ENCODE measurements at places on chromosomes 1 and 21.
A peak's percentile ranks its signal among the peaks of the same experiment; 100 is the strongest.

GRCh38 chr1:77900687-77901293, 12.4 kb downstream of the NEXN start:
- DNase-seq, result peak; percentile 53

- no peak for DNase-seq
These were observed 1.0 kb upstream of the LRRC38 start for GRCh38 chr1:13514821-13515220.

DNA sequence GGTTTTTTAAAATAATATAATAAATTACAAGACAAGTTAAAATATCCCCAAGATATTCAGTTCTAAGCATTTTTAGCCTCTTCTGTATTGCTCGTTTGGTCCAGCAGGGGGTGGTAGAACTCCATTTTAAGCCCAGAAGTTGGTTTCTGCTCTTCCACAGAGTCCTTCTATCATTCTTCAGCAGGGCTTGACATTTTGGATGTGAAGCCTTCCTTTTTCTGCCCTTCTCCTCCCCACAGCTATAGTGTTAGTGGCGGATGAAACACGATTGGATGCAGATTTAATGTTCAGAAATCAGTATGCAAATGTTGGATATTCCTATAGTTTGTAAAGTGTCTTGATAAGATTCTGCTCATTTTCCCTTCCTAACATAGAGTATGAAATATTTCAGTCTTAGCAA, 1.4 kb downstream of the NCAM2 start:
- no peak for DNase-seq

DNA sequence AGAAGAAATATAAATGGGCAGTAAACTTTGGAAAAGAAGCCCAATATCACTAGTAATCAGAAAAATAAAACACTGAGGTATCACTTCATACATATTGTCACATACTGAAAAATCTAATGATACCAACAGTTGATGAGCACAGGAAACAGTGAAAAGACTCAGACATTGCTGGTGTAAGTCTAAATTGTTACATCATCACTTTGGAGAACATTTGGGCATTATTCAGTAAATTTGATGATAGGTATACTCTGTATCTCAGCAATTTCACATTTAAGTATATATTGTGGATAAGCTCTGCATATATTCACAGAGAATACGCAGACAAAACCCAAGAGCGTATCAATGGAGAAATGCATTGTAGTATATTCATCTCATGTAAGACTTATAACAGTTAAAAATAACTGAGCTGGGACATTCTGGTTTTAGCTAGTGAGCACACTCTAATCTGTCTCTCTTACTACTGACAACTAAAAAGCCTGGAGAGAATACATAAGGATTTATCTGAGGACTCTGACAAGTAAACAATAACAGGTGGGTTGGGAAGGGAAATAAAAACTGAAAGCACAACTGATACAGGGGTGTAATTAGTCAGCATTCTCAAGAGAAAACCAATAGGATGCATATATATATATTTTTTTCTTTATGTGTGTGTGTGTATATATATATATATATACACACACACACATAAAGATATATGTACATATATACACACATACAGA, 212.7 kb upstream of the JUN start:
- DNase-seq, result no peak

- no peak for DNase-seq
These were observed 25.3 kb downstream of the FAAP20 start for GRCh38 chr1:2169200-2169836.

- DNase-seq, result no peak
These were observed 1.3 kb downstream of the JAM2 start for GRCh38 chr21:25640202-25640942.

DNA sequence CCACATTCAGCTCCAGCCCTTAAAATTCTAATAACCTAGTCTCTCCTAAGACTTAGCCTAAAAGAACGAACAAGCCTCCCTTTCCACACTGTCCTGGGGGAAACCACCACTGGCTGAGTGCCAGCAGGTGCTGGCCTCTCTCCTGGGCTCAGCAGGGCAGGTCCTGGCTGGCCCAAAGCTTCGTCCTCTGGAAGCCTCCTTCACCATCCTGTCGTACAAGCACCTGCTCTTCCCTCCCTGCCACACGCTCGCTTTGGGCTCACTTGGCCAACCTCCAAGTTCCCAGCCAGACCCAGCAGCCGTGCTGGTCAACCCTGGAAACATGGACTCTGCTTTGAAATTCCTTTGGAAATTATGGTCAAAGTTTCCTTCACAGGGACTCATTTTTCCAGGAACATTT, 58.2 kb upstream of the SLC25A33 start:
- DNase-seq, result no peak

DNA sequence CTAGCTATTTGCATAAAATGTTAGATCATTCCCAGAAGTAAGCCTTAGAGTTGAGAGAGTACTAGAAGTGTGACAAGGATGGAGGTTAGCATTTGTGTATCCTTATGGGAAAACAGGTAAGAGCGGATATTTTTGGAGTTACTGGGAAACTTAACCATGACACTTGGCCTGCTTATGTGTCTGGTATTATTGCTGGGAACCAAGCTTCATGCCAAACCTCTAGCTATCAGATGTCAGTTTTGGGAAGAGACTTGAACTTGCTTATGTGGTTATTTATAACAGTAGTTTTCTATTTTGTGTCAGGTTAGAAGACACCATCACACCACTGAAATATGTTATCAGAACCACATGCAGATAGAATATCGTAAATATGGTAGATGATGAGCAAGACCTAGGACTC, 230.3 kb upstream of the SGIP1 start:
- DNase-seq, result no peak

GRCh38 chr1:47710329-47711071, 272.7 kb downstream of the FOXD2 start:
- peak; percentile 28 for DNase-seq

DNA sequence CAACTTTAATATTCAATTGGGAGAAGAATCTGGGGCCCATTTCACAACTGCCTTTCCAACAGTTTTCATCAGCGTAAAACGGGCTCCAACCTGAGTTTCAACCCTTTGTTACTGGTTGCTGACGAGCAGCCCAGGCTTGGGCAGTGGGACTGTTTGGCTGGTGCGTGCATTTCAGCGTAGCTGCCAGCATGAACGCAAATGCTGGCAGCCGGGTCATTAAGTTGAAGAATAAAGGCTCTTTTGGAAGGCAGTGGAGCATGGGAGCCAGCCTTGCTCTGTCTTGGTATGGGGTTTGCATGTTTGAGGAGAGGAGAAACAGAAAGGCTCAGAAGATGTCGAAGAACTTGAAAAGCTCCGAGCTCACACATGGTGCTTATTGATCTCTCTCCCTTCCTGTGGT, 40.7 kb downstream of the WDR3 start:
- DNase-seq, result no peak

GRCh38 chr1:153790966-153791647, 15.9 kb downstream of the SLC27A3 start:
- no peak for DNase-seq

GRCh38 chr1:44777547-44777946, 2.2 kb downstream of the RPS8 start:
- no peak for DNase-seq

GRCh38 chr1:38860454-38860795, 853 bp upstream of the RRAGC start:
- DNase-seq, result no peak

GRCh38 chr21:25925064-25925800, 190.5 kb downstream of the GABPA start:
- DNase-seq, result no peak

DNA sequence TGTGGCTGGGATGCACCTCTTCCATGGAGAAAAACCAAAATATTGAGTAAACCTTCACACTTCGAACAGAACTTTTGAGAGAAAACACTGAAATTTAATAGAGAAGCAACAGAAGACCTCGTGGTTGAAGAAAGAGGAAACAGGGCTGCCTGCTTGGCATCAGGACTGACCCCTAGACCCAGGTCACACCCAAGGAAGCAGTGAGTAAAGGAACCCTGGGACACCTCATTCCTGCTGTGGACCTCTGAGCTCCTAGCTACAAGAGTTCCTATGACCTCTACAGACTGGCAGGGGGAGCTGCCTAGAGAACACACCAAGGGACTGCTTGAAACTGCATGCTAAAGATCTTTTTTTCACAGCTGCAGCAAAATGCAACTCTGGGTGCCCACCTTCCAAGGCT, 67.8 kb downstream of the FASLG start:
- DNase-seq, result no peak

GRCh38 chr21:19541602-19542001, 1138.0 kb upstream of the TMPRSS15 start:
- no peak for DNase-seq

GRCh38 chr1:244150665-244151064, 99.6 kb downstream of the ZBTB18 start:
- no peak for DNase-seq

GRCh38 chr1:67270541-67270940, 37.1 kb upstream of the IL12RB2 start:
- DNase-seq, result no peak

GRCh38 chr1:19384772-19385187, 72.7 kb downstream of the SLC66A1 start:
- DNase-seq, result no peak

DNA sequence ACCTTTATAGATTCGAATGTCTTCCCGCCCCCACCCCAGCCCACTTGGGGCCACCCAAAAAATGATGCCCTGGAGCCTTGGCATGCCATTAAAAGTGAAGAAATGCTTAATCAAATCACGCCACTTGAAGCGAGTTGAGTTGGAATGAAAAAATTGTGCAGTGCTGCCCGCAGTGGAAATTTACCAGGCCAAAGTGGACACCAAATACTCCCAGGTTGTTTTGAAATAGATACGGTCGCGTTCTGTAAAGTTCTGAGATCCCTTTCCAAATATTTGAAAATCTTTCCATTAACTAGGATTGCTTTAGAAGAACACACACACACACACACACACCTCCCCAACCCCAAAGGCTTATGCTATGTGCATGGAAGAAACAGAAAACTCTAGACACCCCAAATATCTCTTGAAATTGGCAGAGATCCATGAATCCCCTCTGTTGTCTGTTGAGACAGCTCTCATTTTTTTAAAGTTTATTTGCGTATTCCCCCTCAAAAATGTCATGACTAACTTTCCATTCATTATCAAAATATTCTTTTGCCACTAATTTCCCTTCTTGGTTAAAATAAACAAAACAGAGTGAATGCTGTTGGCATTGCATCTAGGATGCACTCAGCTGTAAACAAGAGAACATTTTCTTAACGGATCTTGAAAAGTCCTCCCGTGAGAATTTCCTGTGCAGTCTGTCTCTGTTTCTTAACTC, 142.3 kb upstream of the KCNE2 start:
- no peak for DNase-seq

- no peak for DNase-seq
These were observed 67.3 kb downstream of the PLPPR4 start for GRCh38 chr1:99331636-99332035.

DNA sequence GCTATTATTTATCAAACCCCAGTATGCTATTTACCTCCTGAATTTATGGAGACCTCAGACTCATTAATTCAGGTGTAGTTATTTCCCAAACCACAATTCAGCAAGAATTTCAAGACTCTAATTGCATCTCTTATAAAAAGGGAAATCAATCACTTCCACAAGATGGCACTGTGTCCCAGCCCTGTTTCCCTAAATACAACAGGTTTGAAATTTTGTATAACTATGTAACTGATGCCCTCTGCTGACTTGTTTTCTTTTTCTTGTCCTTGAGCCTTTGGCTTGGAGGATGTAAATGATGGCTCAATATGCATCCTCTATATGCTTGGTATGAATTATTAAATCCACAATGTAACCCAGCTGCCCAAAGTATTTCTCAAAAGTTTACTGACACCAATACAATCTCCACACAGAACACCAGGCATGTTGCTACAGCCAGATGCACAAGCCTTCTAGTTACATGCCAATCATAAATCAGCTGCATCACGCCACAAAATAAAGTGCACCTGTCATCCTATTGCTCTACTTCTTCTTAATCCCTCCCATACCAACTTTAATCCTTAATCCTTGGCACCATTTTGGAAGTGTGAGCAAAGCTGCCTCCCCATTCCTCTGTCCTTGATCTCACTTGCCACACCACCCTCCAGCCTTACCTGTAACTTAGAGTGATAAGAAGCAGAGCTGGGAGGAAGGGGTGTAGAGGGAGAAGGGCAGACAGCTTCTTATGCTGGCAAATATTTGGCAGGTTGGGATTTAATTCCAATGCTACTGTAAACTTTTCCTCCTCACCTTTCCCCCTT, 9.0 kb downstream of the C1orf105 start:
- DNase-seq, result peak; percentile 63

DNA sequence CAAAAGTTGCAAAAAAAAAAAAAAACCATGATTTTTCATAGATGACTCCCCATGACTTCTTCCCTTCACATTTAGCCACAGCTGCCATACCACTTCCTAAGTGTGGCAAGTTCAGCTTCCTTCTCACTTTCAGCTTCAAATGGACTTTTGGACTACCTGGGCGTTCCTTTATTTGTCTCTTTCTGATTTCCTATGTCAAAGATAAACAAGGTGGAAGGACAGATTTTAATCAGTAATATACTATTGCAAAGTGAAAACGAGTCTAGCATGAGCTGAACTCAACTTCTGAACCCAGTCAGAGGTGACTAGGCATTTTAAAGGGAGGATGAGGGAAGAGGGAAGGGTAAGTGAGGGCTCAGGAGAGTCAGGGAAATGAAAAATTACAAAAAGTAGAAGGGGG, 14.4 kb upstream of the SCCPDH start:
- DNase-seq, result no peak

DNA sequence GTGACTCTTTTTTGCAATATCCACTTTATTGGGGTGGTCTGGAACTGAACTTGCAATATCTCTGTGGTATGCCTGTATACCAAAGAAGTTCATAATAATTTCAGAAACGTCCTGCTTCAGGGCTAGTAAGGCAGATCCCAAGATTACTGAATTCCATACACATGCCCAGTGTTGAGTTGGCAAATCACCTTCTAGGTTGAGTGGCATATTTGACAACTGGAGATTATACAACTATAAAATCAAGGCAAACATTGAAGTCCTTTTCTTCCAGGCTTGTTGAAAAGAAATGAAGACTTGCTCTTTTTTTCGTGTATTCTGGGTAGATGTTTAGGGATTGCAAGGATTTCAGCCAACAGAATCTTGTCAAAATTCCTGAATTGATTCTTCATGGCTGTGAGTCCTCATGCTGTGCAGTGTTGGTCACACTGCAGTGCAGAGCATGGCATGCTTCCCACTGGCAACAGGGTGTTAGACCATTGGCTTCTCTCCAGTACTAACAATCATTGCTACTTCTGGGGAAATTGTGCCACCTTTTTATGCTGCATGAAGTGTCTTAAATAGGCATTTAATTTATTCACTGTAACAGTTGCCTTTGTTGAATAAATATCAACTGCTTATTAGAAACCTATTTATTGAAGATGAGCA, 367.1 kb upstream of the ADGRL4 start:
- no peak for DNase-seq

DNA sequence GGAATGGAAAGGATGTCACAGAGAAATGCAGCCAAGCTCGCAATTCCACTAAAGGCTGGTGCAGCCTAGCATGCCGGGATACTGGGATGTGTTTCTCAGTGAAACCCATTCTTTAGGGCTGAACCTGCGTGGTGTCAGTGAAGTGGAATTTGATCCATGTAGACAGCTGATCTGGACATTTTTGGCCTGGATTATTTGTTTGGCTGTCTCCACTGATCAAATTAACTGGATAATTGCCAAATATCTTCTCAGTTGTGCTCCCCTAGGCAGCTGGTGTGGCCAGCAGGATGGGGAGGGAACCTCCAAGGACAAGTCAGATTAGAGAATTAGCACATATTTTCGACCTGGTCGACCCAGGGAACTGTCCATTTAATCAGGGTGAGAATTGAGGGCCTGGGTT, 318.4 kb downstream of the RPS6KC1 start:
- DNase-seq, result no peak

All from HCT116 (cell line).